ENCODE measurements at places on chromosomes 12 and 14. TPM values are rescaled to one million over a fixed set of nuclear protein-coding genes. Genes with fewer than 3 reads are reported as not detected.

The OR6C2 gene
- polyA plus RNA-seq: not detected

The CLMN gene
- 2.9 TPM for polyA plus RNA-seq

The ACVRL1 gene
- polyA plus RNA-seq: 29.4 TPM

The INF2 gene
- 16.3 TPM for polyA plus RNA-seq
